ENCODE measurements at places on chromosomes 5 and 9. TPM values are rescaled to one million over a fixed set of nuclear protein-coding genes. Genes with fewer than 3 reads are reported as not detected.

- DNase-seq, result no peak
These were observed 10.8 kb downstream of the CDC37L1 start for GRCh38 chr9:4690144-4690543.

- no peak for DNase-seq
These were observed 112.0 kb downstream of the HSD17B3 start for GRCh38 chr9:96189995-96190394.

DNA sequence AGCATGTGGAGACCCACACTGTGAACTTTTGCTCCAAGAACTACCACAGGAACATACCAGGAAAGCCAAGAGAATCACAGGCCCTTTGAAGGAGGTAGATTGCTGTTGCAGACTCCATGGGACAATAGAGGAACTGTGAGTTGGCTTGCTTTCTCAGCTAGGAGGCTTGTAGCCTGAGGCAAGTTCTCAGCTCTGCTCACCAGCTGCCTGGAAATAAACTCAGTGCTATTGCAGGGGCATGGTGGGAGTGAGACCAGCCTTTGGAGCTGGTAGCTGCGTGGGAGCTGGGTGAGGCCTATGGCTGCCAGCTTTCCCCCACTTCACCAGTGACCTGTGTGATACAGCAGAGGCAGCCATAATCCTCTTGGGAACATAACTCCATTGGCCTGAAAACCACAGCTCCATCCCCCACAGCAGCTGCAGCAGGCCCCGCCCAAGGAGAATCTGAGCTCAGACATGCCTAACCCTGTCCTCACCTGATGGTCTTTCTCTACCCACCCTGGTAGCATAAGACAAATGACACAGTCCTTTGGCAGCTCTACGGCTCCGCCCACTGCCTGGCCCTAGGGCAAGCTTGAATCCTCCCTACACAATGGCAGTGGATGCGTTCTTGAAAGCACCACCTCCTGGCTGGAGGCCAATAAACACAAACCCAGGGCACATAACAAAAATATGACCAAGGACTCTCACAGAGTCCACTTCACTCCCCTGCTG, 389.5 kb downstream of the KIF4B start:
- DNase-seq, result no peak

DNA sequence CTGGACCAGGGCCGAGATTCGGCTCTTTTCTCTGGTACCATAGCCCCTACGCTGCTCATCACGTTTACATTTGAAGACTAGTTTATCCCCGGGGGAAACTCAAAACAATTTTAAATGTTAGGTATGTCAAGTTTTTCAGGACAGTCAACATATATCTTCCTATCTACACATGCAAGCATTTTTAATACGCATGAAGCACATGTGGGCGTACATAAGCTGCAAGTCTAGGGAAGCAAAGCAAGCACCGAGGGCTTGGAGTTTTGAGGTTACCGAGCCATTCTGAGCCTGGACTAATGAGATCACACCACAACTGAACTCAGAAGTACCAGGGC, 154.4 kb downstream of the AUH start:
- no peak for DNase-seq

The SPEF2 gene
- 2.3 TPM for total RNA-seq

The PHF24 gene
- 0.12 TPM for total RNA-seq

The FAXDC2 gene
- total RNA-seq, result 0.52 TPM

All from epithelial cell of proximal tubule (primary cell).